Activated T-cell treated with anti-CD3 and anti-CD28 coated beads, Interleukin-2, amount 50 U/mL, for 48 hours (primary cell): ENCODE measurements at places on chromosomes 16 and 17.

GRCh38 chr16:4328046-4328781 lies 12.3 kb downstream of the GLIS2 start:
- peak; percentile 67 for DNase-seq

- DNase-seq = no peak
Measured at GRCh38 chr17:79651761-79652160, 40.9 kb upstream of the RBFOX3 start.

- no peak for DNase-seq
Measured at GRCh38 chr16:55367301-55367811, 43.4 kb downstream of the IRX6 start.

DNA sequence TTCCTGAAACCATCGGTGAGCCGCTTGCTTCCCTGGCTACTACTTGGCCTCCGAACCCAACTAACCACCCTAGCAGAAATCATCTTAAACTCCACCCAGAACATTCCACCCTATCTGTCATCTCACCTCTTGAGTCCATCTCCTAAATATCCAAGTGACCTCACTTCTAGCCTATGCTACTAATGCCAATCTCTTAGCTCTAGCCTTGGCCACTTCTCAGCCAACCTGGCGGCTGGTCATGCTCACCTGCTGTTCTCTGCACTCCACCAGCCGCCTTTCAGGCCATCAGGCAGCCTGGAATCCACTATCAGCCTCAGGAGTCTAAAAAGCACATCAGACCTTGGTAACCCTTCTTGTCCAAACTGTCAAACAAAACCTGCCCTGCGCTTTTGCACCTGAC lies 11.9 kb upstream of the CYTH1 start:
- no peak for DNase-seq

DNA sequence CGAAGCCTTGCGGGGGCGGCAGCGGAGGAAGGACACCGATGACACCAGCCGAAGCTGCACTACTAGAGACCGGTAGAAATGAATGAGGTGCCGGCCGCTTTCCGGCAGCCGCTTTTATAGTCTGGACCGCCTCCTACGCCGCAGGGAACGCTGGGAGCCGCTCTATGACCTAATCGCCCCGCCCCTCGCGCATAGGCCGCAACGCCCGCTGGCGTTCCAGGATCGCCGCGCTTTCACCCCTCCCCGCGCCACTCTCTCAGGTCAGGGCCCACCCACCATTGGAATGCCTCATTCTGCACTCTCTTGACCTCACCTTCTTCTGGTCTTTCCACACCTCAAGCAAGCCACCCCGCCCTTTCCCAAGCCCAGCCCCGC lies at the start of gene DDX5:
TSS of gene DDX5 (minus strand) at position 89 of the 375 bp plus-strand sequence. CDS start 170 bp downstream, outside the sequence.
- peak; percentile 99 for DNase-seq

DNA sequence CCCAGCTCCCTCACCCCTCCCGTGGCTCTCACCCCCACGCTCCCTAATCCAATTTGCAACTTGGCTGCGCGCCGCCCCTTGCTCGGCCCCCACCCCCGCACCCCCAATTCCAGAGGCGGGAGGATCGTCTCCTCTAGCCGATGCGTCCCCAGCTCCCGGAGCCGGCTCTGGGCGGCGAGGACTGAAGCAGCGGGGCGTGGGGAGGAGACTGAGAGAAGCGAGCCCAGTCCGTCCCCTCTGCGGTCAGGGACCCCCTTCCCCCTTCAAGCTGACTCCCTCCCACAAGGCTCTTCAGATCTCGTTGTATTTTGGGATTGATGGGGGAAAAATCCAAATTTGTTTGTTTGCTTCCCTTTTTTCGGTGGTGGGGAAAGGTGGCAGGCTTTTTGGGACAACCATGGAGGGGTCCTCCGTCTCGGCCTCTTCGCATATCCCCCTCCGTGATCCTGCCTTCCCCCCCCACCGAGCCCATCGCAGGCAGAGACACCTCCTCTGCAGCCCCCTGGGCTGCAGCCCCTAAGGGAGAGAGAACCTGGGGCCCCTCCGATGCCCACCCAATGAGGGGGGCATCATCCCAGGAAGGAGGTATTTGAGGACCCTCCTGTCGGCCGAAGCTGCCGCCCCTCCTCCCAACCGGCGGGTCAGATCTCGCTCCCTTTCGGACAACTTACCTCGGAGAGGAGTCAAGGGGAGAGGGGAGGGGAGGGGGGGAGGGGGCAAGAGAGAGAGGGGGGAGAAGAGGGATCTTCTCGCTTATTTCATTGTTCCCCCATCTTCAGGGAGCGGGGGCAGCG lies 466 bp downstream of the NEUROD2 start:
- no peak for DNase-seq

- DNase-seq = no peak
Measured at GRCh38 chr17:81666092-81666341, 388 bp downstream of the OXLD1 start.

GRCh38 chr16:72837846-72838585 lies 209.9 kb downstream of the ZFHX3 start:
- no peak for DNase-seq

DNA sequence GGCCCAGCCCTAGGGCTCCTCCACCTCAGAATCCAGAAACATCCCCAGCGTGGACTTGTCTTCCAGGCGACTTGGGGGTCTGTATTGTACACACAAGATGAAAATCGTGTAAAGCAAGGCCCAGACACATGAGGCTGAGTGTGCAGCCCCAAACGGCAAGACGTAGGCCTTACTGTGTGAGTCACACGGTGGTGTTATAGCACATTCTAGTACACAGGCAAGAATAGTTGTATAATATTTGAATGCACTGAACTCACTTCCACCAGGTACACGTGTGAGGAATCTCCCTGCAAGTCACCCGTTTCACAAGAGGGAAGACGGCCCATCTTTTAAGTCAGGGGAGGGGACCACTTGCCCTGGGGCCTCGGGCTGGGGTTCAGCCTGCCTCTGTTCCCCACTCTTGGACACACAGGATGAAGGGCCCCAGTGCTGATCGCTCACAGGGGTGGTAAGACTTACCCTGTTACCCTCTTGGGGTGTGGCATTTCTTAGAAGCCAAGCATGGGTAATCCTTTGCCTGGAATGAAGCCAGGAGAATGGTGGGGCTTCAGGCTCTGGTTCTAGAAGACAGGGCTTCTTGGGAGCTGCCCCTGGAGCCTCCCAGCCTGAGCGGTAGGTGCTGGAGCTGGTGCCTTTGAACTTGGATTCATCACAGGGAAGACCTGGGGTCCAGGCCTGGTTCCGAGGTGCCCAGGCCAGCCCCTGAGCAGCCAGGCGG lies 71.3 kb downstream of the SREBF1 start:
- no peak for DNase-seq

- DNase-seq = no peak
Measured at GRCh38 chr17:50621574-50622031, 13.1 kb upstream of the ABCC3 start.

DNA sequence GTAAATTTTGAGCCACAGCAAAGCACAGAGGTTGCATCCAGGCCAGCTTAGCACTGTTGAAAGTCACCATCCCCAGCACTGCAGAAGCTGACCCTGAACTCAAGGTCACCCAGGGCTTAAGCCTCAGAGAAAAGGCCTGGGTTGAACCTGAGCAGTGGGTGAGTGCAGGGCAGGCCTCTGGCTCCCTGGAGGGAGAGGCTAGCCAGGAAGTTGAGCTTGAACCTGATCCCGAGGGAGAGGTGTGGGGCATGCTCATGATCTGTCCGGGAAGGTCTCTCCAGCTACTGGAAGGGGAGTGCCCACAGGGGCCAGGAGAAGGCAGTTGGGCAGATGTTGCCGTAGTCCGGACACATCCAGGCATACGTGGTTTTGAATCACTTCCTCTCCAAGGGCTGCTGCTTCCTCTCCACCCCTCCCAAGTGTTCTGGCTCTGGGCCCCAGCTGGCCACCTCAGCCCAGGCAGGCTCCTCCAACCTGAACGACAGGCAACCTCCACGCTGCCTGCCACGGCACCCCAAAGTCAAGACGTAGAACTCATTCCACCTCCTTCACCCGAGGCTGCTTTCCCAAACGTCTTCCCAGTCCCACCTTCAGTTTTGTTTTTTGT lies 18.4 kb downstream of the CARHSP1 start:
- DNase-seq = no peak

DNA sequence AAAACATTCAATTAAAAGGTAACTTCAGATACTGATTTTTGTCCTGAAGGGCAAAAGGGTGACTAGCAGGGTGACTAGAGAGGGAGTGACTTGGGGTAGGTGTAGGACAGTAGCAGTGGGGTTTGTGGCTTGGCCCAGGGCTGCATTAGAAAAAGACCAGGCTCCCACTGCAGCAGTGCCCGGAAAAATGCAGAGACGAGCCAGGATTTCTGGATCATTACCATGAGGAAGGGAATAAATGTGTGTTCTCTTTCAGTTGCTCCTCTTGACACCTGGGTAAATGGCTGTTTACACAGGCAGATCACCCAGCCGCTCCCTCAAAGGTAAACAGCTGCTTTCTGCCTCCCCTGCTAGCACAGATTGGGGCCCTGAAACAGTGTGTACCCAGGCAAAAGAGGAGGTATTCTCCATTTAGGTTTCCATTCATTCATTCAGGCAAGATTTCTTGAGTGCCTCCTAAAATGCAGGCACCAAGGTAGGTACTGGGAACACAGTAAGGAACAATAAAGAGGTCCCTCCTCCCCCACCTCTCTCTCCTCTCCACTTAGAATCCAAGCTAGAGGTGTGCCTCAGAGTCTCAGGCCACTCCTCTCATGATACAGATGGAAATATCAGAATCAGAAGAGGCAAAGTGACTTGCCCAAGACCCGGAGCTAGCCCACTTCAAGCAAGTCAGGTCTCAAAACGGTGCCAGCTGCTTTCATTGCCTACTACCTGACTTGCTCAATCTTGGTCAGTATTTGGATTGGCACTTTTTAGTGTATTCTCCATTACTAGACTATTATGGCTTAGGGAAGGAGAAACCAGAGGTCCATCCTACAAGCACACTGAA lies 15.2 kb upstream of the TOX3 start:
- DNase-seq = no peak

DNA sequence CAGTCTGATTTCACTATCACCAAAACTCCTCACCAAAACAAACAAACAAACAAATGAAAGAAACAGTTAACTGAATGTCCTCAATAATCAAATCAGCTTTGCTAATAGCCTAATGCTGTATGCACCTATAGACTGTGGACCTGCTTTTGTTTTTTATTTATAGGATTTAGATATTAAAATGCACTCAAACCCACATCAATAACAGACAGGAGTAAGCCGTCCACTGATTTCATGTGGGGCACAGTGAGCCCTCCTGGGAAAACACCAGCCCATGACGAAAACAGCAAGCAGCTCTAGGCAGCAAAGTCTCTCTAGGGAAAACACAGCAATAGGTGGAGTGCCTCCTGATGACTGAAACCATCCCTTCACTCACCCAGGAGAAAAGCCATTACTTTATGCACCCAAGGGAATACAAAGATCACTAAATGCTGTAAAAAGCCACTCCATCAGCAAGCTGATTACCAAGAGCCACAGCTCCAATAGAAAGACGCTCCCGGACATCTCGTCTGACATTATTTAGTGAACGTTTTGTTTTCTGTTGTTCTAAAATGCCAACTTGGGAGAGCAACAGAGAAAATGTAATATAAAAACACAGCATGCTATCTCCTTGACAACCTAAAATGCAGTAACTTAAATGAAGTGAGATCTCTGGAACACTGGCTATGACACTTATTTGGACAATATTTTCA lies 47.8 kb downstream of the ANKFY1 start:
- DNase-seq = no peak
